Activated T-helper 1 cell treated with Interleukin-2 at 50 U/mL for 16 hours (primary cell): ENCODE measurements at places on chromosomes 12 and 14.

- no peak for DNase-seq
Observed at GRCh38 chr12:27337376-27337775, 4.7 kb downstream of the BMAL2 start.

GRCh38 chr12:674272-674781, 11.1 kb upstream of the NINJ2 start:
- peak; percentile 28 for DNase-seq

DNA sequence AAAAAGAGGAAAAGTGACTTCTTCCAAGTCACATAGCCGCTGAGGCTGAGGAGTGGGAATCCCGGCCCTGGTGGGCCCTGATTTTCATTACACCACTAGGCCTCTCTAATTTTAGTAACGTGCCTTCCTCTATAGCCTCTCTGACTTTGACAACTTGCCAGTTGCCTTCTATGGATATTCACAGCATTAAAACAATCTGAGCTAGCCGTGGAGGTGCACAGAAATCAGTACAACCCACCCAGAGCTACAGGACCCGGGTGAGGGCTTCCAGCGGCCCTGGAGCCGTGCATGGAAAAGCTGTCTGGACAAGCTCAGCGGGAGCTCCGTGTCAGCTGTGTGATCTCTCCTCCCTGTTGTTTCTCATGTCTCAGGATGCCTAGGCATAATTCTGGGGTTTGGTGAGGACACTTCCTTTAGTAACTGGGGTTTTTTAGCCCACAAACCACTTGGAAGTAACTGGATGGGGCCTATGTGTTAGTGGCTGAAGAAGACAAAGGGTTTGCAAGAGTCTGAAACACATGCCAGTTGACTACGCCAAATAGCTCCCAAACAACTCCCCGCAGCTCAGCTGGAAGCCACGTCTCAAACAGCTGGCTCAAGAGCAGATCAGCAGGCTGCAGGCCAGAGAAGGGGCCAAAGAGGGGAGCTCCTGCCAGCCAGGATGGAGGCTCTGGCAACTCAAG, 53.0 kb downstream of the SSH1 start:
- DNase-seq, result no peak

DNA sequence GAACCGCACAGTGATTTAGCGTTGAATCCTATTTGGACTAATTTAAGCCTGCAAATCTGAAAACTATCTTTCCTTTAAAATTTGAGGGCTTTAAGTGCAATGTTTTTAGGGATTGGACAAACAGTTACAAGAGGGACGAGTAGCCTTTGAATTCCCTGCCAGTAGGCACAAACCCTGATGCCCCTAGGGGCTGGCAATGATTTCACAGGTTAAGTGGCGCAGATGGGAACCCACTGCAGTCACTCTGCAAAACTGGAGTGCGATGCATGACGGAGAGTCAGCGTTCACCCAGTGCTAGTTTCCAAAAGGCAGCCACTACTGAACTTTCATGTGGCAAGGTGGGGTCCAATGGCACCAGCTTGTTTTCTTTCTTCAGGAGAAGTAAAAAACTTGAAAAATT, 99.4 kb upstream of the FRMD6 start:
- DNase-seq, result no peak

- DNase-seq, result no peak
Observed at GRCh38 chr14:20501346-20501745, 4.0 kb upstream of the RNASE10 start.

DNA sequence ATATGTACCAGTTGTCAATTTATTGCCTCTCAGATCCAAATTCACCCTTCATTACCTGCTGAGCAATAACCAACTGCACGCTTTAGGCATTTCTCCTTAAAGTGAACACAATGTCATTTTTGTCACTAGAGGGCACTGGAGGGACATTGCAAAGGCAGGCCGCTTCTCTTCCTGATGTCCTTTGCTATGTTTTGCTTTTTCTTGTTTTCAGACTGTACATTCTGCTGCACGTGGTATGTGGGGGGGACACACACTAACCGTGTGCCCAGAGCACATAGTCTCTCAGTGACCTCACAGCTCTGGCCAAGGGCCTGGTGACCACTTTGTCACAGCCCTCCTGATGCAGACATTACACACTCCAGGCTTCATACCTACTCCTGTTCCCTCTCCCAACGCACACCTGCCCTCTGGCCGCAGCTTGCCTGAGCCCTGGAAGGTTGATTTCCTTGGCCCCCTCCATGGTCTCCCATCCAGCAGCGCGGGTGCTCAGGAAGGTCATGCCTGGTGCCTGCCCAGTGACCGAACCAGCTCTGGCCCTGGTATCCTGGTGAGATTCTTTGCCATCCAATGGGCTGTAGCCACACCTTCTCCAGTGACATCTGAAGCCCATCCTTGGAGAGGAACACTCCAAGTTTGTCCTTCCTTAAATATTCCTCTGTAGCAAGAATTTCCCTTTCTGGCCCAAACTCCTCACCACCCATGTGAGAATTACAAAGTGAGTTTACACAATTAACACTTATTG, 39.9 kb downstream of the MYO1H start:
- DNase-seq, result no peak

DNA sequence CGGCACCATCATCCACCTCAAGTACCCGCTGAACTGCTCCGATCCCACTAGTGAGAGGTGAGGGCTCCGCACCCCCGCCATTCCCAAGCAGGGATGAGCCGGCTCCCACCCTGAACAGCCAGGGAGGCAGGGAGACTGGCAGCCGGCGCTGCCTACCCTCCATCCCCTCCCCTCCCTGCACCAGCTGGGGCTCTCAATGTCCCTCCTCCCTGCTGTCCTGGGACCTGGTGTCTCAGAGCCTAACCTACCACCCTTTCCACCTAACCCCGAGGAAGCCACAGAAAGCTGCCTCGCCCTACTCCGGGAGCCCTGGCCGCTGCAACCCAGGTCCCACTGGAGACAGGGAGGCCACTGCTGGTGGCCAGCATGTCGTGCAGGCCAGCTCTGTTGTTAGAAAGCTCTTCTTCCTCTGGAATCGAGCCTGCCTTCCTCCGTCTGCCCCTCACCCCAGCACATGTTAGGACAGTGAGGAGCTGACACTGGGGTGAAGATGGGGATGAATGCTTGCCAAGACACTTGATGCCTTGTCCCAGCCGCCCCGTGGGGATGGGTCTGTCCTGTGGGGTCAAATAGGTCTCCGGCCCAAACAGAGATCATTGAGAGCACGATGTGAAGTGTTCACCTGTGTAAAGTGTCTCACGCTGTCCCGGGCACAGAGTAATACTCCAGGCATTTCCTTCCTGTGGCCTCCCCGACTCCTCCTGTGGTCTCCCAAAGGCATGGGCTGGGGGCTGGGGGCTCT, 1.1 kb downstream of the PTPN6 start:
- no peak for DNase-seq

DNA sequence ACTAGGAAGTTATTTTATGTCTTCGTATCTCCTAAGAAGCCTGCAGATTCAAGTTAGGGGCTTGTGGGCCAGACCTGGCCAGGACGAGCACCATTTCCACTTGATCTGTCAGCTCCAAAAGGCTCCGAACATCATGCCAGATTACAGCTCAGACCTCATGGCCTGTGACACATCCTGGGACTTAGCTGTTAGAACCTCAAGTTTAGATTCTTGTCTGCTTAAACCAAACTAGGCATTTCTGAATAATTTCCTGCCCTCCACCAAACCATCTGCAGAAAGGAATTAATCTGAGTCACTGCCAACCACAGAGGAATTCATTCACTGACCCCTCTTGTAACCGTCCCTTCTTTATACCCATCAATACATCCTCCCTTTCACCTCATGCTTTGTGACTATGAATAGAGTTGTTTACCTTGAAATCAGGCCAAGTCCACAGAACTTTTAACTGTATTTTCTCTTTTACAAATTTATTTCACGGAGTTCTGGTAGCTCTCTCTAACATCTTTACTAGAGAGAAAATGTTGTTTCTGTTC, 120.3 kb downstream of the FBXL14 start:
- no peak for DNase-seq

DNA sequence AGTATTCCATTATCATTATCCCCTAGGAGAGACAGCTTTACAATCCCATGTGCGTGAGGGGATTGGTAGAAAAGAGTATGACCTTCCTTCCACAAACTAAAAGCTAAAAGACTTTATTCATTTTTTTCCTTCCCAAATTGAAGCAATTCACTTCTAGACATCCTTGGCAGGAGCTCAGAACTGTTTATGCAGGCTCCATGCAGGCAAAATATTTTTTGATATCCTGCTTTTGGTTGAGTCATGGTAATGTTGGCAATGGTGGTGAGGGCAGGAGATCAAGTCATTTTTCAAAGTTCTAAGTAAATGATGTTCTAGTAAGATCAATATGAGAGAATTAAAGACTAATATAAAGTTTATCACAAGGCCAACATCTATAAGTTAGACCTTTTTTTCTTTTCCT, 1.3 kb upstream of the PLEKHG7 start:
- DNase-seq, result no peak

GRCh38 chr12:104681012-104681690, 224.4 kb downstream of the CHST11 start:
- DNase-seq, result no peak

GRCh38 chr12:26037615-26038220, 79.2 kb downstream of the RASSF8 start:
- no peak for DNase-seq

- DNase-seq, result no peak
Observed at GRCh38 chr12:75390156-75390898, 562 bp upstream of the GLIPR1L2 start.

DNA sequence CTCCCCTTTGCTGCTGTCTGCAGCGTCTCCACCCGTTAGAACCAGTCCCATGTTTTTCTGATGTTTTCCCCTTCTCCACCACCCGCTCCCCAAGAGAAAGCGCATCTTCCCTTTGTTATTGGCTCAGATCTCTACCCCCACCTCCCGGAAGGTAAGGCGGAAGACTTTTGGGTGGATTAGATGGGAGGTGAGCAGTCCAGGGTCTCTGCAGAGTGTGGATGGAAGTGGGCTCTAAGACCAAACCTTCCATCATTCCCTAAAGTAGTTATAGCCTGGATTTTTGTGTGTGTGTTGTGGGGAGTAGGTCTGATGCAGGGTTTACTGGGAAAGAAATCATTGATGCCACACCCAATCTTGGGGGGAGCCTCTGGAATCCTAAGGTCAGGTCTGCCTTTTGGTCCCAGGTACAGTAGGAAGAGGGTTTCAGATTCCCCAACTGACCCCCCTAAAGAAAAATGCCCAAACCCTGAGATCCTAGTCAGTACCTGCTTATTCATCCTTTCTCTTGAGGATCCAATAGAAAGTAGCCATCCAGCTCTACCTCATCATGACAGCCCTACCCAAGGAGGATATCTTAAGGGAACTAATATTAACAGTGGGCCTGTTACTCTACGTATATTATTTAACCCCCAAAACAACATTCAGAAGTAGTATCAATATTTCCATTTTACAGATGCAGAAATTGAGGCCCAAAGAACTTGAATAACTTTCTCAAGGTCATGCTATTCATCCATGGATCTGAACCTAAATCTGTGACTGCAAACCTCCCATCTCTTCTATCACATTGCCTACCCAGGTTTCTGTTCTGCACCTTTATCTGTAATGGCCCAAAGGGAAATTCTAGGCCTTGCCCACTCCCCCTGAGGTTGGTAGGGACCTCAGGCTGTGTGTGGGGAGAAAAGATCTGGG, 1.1 kb downstream of the KIF5A start:
- DNase-seq, result no peak

GRCh38 chr12:111953455-111953854, 59.5 kb downstream of the TMEM116 start:
- DNase-seq, result no peak

DNA sequence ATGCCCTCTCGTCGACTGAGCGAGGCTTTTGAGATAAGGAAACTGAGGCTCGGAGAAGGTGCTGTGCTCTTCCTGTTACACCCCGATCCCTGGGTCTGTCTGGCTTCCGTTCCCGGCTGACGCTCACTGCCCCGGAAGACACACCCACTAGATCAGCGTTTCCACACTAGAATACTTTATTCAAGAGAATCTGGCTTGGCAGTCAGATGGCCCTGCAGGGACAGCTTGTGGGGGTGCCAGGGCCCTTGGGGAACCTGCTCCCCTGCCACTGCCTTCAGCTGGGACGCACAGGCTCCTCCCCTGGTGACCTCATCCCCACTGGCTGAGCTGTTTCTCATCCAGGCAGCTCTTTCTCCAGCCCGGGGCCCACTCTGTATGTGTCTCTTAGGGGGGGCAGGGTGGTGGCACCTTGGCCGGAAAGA, 13.7 kb downstream of the PGF start:
- peak; percentile 21 for DNase-seq

DNA sequence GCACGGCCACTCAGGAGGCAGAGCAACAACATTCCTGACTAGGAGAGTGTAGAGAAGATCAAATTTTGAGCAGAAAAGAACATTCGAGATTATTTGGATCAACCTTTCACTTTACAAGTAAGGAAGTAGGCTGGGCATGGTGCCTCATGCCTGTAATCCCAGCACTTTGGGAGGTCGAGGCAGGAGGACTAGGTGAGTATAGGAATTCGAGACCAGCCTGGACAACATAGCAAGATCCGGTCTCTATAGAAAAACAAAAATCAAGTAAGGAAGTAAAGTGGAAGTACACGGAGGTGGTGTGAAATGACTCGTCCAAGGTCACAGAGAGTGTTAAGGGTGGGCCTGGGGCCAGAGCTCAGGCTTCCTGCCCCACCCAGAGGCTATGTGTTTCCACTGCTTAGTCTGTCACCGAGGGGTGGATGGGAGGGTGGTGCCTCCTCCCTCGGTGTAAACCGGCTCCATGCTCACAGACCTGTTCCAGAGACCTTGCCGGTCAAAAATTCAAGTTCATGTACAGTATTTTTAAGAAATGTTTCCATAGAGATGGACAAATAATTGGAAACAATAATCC, 51.9 kb downstream of the MAP1LC3B2 start:
- DNase-seq, result no peak

- no peak for DNase-seq
Observed at GRCh38 chr12:48750769-48751356, 34.4 kb upstream of the CCNT1 start.

GRCh38 chr14:69105326-69105725, 47.6 kb downstream of the DCAF5 start:
- no peak for DNase-seq

DNA sequence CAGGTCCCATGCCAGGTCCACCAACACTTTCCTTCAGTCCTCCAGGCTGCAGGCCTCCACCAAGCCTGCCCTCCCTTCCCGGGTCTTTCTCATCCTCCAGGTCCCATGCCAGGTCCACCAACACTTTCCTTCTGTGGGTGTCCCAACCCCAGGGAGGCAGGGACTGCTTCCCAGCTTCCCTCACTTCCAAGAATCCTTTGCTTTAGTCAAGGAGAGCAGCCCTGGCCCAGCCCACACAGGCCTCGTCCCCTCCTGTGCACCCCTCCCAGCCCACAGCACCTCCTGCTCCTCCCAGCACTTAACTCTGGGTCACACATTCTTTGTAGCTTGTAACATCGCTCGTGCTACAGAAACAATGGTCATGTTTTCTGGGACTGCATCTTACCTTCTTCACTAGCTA, 72.9 kb downstream of the TESC start:
- no peak for DNase-seq

DNA sequence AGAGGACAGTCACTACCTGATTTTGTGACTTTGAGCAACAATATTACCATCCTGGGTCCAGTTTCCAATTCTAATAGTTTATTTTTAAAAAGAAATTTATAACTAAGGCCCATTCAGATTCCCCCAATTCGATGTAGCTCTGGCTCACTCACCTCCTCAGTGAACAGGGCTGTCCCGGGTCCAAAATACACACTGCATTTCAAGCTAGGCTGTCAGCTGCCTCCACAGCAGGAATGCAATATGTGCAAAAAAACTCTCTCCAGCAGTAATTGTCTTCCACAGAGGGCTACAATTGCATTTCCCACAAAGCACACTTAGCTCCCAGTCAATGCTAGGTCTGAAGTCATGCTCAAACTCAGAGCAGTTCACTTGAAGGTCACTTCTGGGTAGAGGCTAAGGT, 39.3 kb upstream of the ZNF641 start:
- no peak for DNase-seq
